ENCODE measurements at places on chromosomes 2 and 18.

DNA sequence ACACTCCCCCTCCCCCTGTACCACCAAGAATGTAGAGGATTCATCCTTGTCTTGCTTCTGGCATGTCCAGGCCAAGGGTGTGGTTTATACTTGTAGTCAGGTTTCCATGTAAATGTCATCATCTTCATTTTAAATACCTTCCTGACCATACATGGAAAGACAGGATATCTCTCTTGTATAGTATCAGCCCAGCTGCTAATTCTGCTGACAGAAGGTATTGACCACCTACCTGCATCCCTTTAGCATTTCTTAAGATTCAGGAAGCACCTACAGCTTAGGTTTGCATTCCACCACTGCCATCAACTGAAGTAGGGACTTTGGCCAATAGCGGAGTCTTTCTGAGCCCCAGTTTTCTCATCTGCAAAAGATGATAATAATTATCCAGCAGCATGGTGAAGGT is 22.9 kb upstream of the FSHR start:
- no peak for DNase-seq

DNA sequence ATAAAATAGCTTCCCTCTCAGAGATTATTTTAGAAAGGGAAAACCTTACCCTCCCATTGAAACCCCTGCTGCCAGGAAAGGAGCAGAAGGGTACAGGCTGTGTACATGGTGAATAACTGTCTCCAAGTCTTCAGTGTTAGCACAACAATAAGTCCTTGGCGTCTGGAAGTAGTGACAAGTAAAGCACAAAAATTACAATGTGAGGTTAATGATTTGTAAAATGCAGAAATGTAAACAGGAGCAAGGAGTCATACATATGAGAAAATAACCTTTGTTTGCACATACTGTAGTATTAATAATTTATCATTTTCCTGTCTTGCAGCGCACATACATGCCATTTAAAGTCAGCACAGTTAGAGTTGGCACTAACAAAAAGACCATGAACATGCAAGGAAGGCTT is 40.5 kb downstream of the ABHD3 start:
- DNase-seq = no peak

DNA sequence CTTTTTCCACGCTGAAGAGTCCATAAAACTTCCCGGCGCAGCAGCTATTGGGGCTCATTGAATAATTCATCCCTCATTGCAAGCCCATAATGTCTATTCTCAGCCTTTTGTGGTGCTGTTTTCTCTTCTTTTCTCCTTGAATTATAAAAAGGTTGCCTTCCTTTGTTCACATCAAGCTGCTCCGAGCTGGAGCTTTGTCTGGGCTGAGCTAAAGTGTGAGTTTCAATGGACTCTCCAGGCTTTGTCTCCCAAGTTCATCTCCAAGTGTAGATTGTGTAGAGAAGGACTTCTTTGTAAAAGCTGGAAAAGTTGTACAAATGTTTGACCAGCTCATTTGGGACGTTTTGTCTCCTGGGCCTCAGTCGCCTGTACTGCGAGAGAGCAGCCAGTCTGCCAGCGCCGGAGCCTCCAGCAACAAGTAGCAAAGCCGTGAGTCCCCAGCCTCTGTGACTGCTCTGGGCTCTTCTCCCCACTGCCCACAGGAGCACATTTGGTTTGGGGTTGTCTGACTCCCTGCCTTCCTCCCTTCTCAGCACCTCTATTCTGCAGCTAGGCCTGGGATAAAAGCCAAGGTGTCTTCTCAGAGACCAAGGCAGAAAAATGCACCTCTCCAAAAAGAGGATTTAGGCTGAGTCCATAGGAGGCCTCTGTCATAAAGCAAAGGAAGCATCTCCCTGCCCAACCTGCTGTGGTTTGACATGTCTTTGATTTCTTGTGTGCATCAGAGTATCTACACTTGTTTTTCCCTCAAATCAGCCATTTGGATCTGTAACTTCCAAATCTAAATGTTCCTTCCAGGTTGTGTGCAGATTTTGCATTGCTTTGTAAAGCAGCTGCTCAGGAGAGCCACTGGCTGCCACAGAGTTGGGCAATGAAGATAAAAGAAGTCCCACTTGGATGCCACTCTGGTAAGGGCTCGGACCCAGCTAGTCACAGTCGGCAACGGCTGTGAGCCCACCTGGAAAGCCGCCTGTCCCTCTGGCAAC is 6.4 kb downstream of the PAX3 start:
- no peak for DNase-seq

- DNase-seq = no peak
These were observed 11.8 kb downstream of the CRACDL start for GRCh38 chr2:98924038-98924830.

GRCh38 chr2:25899404-25899970 is 21.2 kb upstream of the ASXL2 start:
- no peak for DNase-seq

DNA sequence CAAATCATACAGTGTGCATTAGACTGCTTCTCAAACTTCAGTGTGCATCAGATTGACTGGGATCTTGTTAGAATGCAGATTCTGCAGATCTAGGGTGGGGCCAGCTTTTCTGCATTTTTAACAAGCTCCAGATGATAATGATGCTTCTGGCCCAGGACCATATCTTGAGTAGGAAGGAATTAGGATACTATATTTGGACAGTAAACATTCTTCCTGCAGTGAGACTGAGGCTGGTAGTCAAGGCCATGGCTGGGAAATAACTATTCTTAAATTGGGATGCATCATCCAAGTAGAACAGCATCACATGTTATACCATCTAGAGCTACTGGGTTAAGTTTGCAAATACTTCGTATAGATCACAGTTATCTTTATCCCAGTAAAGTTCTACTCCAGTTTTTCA is 28.4 kb upstream of the ARMC9 start:
- DNase-seq = no peak

DNA sequence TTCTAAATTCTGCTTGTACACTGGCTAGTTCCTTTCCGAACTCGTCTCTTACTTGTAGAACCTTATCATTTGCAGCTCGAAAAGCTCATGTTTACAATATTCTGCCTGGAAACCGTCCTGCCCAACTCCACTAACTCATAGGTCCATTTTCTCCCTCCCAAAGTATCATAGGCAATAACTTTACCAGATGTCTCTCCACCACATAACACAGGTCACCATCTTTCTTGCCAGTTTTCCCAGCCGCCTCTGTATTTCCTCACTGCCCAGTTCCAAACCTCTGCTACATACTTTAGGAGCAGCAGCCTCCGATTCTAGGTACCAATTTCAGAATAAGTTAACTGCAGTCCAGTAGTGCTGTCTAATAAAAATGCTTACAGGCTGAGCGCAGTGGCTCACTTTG is 259.5 kb downstream of the GLI2 start:
- no peak for DNase-seq

- DNase-seq = no peak
These were observed 89.8 kb upstream of the MBOAT2 start for GRCh38 chr2:9093324-9093723.

DNA sequence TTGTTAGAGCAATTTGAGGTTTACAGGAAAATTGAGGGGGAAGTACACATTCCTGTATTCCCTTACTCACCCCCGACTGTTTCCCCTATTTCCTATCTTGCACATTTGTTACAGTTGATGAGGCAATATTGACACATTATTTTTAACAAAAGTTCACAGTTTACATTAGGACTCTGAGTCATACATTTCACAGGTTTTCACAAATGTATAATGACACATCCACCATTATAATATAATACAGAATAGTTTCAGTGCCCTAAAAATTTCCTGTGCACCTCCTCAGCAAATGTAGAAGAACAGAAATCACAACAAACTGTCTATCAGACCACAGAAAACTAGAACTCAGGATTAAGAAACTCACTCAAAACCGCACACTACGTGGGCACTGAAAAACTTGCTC is 160.6 kb upstream of the RMP24 start:
- no peak for DNase-seq

GRCh38 chr2:10814142-10814541 is 1.6 kb upstream of the PDIA6 start:
- no peak for DNase-seq

- no peak for DNase-seq
These were observed 298.7 kb downstream of the CDCA7 start for GRCh38 chr2:173653432-173653805.

DNA sequence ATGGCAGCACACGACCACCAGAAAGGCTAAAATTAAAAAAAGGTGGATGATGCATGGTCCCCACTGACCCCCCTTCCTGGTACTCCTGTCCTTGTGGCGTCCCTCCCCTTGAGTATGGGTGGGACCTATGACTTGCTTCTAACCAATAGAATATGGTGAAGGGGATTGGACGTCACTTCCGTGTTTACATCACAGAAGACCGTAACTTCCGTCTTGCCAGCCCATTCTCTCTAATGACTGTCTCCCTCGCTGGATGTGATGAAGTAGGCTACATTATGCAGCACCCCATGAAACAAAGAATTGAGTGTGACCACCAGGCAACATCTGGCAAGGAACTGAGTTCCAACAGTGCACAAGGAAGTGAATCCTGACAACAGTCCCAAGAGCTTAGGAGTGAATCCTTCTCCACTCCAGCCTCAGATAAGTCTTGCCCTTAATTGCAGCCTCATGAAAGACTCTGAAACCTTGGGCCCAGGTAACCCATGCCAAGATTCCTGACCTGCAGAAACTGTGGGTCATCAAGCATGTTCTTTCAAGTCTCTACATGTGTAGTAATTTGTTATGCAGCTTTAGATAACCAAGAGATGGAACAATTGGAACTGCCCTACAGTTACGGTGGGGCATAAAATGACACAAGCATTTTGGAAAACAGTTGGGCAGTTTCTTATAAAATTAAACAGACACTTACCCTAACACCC is 80.1 kb upstream of the NPAS2 start:
- DNase-seq = no peak

GRCh38 chr18:71250191-71250590 is 961.3 kb downstream of the SOCS6 start:
- DNase-seq = no peak

- no peak for DNase-seq
These were observed 235.7 kb downstream of the CDCA7 start for GRCh38 chr2:173590276-173590861.

GRCh38 chr2:134258684-134259388 is 5.0 kb downstream of the MGAT5 start:
- DNase-seq = no peak

- no peak for DNase-seq
These were observed 108.3 kb downstream of the DYSF start for GRCh38 chr2:71561441-71562267.

GRCh38 chr18:60508108-60508507 is 135.5 kb upstream of the MC4R start:
- no peak for DNase-seq

- DNase-seq = no peak
These were observed at the start of gene CAPN13 for GRCh38 chr2:30807249-30807648. CAPN13 (minus strand) TSS chr2:30807446; CDS start chr2:30787325, 20,121 bp downstream.

DNA sequence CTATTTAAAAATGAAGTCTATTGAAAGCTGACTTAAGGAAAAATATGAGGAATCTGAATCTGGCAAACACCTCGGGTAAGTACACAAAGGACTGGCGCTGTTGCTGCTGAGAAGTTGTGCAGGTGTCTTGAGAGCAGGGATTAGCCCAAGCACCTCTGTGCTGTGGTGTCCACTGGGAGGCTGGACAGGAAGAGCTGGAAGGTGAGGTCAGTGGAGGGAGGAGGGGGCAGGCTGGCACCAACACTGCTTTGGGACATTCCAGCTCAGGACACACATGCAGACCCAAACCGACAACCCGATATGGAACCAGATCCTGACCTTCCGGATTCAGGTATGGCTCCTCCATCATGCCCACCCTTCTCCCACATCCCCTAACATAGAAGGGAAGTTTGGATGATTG is 20.6 kb downstream of the FER1L5 start:
- no peak for DNase-seq

GRCh38 chr2:69720404-69720803 is 21.5 kb upstream of the ANXA4 start:
- no peak for DNase-seq

GRCh38 chr2:101741775-101742520 is 44.4 kb downstream of the MAP4K4 start:
- DNase-seq = no peak

- DNase-seq = no peak
These were observed 35.9 kb downstream of the CCDC102B start for GRCh38 chr18:68833756-68834155.

- DNase-seq = no peak
These were observed 175.4 kb downstream of the THADA start for GRCh38 chr2:43420389-43420801.

DNA sequence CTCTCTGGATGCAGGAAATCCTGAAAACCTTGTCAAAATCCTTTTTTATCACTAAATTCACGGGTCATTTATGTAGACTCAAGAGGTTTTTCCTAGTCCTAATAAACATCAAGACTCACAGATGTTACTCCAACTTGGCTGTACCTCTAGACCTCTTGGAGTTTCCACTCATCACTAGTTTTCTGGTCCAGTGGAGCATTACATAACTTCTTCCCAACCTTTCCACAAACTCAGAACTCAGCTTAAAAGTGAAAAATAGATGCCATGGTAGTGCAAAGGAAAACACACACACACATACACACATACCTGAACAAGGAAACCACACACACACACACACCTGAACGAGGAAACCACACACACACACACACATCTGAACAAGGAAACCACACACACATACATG is 807.2 kb downstream of the LRP1B start:
- no peak for DNase-seq

DNA sequence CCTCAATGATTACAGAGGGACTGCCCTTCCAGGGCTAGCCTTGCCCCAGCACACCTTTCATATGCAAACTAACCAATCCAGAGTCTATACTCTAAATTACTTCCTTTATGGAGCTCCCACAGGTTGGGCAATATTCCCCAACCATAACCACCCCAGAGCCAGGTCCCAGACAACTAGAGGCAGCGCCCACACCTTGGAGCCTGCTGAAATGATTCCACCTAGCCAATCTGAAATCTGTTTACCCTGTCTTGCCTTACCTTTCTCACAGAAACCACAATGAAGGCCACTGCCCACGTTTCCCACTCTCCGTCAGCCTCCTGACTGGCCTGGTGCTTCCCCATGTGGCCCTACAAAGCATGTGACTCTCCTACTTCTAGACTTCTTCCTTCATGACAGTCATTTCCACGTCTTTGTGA is 62.0 kb downstream of the REEP1 start:
- DNase-seq = no peak

GRCh38 chr2:178205853-178206521 is 11.7 kb downstream of the OSBPL6 start:
- DNase-seq = no peak

DNA sequence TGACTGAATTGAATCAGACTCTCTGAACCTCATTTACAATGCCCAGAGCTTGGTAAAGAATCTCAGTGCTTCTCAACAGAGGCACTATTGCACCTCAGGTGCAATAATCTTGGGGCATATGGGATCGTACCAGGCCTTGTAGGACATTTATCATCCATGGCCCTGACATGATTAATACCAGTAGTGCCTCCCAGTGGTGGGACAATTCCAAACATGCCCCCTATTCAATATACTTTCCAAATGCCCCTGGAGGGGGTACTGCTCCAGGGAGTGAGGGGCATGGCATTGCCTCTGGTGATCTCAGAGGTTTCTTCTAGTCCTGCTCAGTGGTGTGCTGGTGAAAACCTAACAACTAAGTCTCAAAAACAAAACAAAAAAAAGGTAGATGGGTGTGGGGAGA is 174.9 kb upstream of the SMAD2 start:
- DNase-seq = no peak

- no peak for DNase-seq
These were observed 18.7 kb upstream of the ODC1 start for GRCh38 chr2:10466801-10467200.

- no peak for DNase-seq
These were observed 1363.2 kb upstream of the ACVR2A start for GRCh38 chr2:146481629-146482028.
